Prostate gland (tissue), 2 donors: ENCODE measurements at places on chromosomes 2 and 18. TPM values are rescaled to one million over a fixed set of nuclear protein-coding genes. Genes with fewer than 3 reads are reported as not detected.

DNA sequence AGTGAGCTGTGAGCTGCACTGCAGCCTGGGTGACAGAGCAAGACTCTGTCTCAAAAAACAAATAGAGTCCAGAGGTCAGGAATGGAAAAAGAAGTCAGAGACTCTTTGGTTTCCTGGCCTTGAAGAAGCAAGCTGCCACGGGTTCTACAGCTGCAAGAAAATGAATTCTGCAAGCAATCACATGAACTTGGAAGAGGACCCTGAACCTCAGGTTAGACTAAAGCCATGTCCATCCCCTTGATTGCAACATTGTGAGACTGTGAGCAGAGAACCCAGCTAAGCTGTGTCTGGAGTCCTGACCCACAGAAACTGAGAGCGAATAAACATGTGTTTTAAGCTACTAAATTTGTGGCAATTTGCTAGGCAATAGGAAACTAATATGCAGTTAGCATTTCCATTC lies 12.9 kb upstream of the MIB1 start:
- H3K36me3 ChIP-seq = no peaks in the 10 kb centered on the region
- no peak for DNase-seq
- H3K27me3 ChIP-seq = no peaks in the 10 kb centered on the region
- no peak overlapping the region for H3K27ac ChIP-seq

GRCh38 chr2:142136571-142136970 lies 5.8 kb upstream of the LRP1B start:
- H3K4me1 ChIP-seq = no peaks in the 10 kb centered on the region
- no peak for DNase-seq
- H3K27me3 ChIP-seq = no peaks in the 10 kb centered on the region
- no peak overlapping the region for H3K27ac ChIP-seq
- H3K36me3 ChIP-seq = no peaks in the 10 kb centered on the region

GRCh38 chr2:174771631-174772471 lies 7.6 kb upstream of the CHRNA1 start:
- H3K4me3 ChIP-seq = no peak overlapping the region
- H3K27ac ChIP-seq = no peak overlapping the region
- peak; percentile 48 for DNase-seq
- no peaks in the 10 kb centered on the region for H3K27me3 ChIP-seq

- no peaks in the 10 kb centered on the region for H3K27me3 ChIP-seq
- no peak overlapping the region for H3K4me3 ChIP-seq
- no peak for DNase-seq
- H3K27ac ChIP-seq = no peak overlapping the region
Observed at GRCh38 chr2:3652896-3653625, 4.9 kb upstream of the ALLC start.

Gene ABCG5
- not detected for total RNA-seq

Gene LOXHD1
- 1.4 TPM for total RNA-seq

Gene CHST9
- total RNA-seq = 10.3 TPM
